Fibroblast of lung (primary cell): ENCODE measurements at places on chromosomes 5 and 9.

DNA sequence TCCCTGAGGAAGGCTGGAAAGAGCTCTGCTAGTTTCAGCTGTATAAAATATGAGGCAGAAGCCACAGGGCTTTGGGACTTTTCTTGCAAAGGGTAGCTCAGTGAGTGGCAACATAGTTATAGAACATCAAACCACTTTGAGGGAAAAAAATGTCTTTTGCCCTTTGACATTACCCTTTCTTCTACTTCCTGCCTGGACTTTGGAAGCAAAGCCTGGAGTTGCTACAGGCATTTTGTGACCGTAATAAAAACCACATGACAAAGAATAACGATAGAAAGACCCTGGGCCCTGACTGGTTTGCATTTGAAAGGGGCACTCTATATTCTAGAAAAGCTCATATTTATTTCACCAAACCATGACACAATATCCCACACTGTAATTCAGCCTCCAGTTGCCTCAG, 440.9 kb downstream of the DIRAS2 start:
- H3K4me1 ChIP-seq = no peaks in the 10 kb centered on the region
- H3K27ac ChIP-seq = no peak overlapping the region
- DNase-seq = no peak
- no peaks in the 10 kb centered on the region for H3K36me3 ChIP-seq

DNA sequence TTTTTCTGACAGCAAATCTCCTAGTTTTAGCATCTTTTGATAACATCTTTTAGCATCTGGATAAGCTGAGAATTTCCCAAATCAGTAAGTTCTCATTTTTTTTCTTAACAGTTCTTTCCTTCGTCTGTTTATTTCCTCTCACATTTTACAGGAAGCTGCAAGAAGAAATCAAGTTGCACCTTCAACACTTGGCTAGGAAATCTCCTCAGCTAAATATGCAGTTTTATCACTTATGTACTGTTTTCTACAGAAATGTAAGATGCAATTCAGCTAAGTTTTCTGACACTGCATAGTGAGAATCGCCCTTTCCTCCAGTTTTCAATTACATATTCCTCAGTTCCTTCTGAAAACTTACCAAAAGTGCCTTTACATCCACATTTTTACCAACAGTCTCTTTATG, 59.0 kb upstream of the MSX2 start:
- H3K4me1 ChIP-seq = no peaks in the 10 kb centered on the region
- no peak overlapping the region for H3K27ac ChIP-seq

GRCh38 chr5:55521881-55522280, 12.9 kb downstream of the PLPP1 start:
- H3K27me3 ChIP-seq = no peaks in the 10 kb centered on the region
- no peak overlapping the region for H3K27ac ChIP-seq
- H3K4me1 ChIP-seq = no peaks in the 10 kb centered on the region
- H3K4me3 ChIP-seq = no peak overlapping the region
- DNase-seq = no peak

DNA sequence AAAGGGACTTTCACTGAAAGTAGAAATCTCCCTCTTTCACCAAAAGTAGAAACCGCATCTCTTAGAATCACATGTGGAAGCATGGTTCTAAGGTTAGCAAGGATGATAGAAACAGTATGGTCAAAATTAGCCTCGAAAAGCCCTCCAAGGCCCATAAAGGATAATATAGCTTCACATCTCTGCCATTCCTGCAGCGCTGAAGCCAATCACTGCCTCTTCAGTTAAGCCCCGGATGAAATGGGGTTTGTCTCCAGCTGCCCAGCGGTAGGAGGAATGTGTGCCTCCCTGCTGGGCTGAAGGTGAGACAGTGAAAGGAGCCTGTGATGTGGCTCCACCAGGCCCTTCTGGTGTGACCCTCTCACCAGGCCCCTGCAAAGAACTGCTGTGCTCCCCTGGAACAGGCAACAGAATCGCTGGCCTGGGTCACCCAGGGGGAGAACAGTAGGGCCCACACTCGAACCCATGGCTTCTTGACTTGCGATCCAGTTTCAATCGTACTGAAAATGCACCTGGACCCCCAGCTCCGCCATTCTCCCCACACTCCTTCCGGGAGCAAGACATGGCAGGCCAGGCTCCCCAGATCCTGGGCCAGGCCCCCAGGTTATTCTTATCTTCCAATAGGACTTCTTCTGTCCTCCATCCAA, 47.2 kb downstream of the CAMK2A start:
- H3K4me1 ChIP-seq = peaks cover 14% of the 10 kb centered on the region
- no peaks in the 10 kb centered on the region for H3K36me3 ChIP-seq
- H3K27ac ChIP-seq = no peak overlapping the region
- DNase-seq = no peak

DNA sequence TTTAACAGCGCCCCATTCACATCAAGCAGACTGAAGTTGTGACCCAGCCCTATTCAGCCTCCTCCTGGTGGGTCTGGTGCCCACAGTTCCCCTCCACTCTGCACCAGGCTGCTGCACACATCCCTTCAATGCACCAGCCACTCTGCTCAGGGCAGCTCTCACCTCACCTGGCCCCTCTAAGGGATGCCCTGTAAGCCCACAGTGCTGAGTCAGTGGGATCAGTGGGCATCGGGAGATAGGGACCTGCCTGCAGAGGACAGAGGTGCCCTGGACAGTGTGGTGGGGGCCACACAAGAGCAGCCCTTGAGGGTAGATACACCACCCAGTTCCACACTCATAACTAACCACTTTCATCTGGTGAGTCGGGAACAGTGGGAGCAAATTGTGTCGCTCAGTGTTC, 38.3 kb upstream of the S1PR3 start:
- no peak overlapping the region for H3K27ac ChIP-seq
- H3K27me3 ChIP-seq = peaks cover 5% of the 10 kb centered on the region
- DNase-seq = no peak
- H3K36me3 ChIP-seq = no peaks in the 10 kb centered on the region

GRCh38 chr5:68344447-68345111, 129.0 kb downstream of the PIK3R1 start:
- H3K27me3 ChIP-seq = no peaks in the 10 kb centered on the region
- H3K36me3 ChIP-seq = no peaks in the 10 kb centered on the region
- peak; percentile 47 for DNase-seq

DNA sequence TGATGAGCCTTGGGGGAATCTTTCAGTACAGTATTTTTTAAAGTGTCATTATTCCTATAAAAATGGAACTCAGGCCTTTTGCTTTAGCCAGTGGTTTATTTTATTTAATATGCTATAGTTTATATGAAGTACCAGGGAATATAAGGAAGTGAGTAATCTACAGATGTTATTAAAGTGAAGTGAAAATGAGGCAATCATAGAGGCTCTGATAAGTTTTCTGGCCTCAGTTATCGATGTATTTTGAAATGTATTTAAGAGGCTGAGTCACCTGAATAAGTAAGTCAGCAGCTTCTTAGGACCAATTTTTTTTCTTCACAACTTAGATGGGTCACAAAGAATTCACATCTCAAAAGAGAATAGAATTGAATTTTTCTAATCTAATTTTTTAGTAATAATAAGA, 829.0 kb downstream of the DNAH5 start:
- H3K27ac ChIP-seq = no peak overlapping the region
- H3K36me3 ChIP-seq = no peaks in the 10 kb centered on the region
- H3K4me1 ChIP-seq = no peaks in the 10 kb centered on the region
- H3K27me3 ChIP-seq = no peaks in the 10 kb centered on the region
- H3K4me3 ChIP-seq = no peak overlapping the region

- no peaks in the 10 kb centered on the region for H3K27me3 ChIP-seq
- H3K27ac ChIP-seq = no peak overlapping the region
- no peaks in the 10 kb centered on the region for H3K4me1 ChIP-seq
- no peaks in the 10 kb centered on the region for H3K36me3 ChIP-seq
Observed at GRCh38 chr5:89535411-89535810, 652.4 kb upstream of the MEF2C start.

GRCh38 chr5:31119938-31120641, 73.4 kb upstream of the CDH6 start:
- H3K36me3 ChIP-seq = no peaks in the 10 kb centered on the region
- no peaks in the 10 kb centered on the region for H3K27me3 ChIP-seq
- H3K4me3 ChIP-seq = no peak overlapping the region
- H3K4me1 ChIP-seq = peaks cover 2% of the 10 kb centered on the region
- DNase-seq = no peak

GRCh38 chr5:142315096-142315900, 9.5 kb downstream of the SPRY4 start:
- H3K36me3 ChIP-seq = peaks cover 24% of the 10 kb centered on the region
- no peak for DNase-seq
- H3K27ac ChIP-seq = peak overlapping the region; percentile 26
- no peaks in the 10 kb centered on the region for H3K27me3 ChIP-seq

- H3K27ac ChIP-seq = no peak overlapping the region
- no peaks in the 10 kb centered on the region for H3K36me3 ChIP-seq
- H3K4me3 ChIP-seq = no peak overlapping the region
Observed at GRCh38 chr9:126965541-126966428, 51.2 kb downstream of the RALGPS1 start.

DNA sequence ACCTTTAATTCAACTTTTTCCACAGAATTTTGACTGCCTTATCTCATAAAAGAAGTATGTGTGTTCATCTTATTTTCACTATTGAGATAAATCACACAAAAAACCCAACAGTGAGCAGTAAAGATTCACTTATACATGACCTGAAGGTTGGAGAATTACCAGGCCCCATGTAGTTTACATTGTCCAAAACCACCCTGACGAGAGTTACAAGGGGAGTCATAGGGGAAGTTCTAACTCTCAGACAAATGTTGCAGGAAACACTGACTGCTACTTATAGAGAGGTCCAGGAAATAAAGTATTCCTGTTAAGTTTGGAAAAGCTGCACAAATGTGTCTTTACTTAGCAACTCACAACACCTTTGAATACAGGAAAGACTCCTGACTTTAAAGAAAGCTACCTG, 14.1 kb downstream of the SPATA9 start:
- peak overlapping the region; percentile 2 for H3K27ac ChIP-seq
- DNase-seq = peak; percentile 20
- peaks cover 19% of the 10 kb centered on the region for H3K4me1 ChIP-seq

- H3K4me1 ChIP-seq = no peaks in the 10 kb centered on the region
- no peak for DNase-seq
- H3K27ac ChIP-seq = no peak overlapping the region
- H3K4me3 ChIP-seq = no peak overlapping the region
- H3K36me3 ChIP-seq = no peaks in the 10 kb centered on the region
- H3K27me3 ChIP-seq = no peaks in the 10 kb centered on the region
Observed at GRCh38 chr5:127431977-127432585, 85.4 kb upstream of the PRRC1 start.

- no peak for DNase-seq
- no peaks in the 10 kb centered on the region for H3K36me3 ChIP-seq
- H3K27me3 ChIP-seq = no peaks in the 10 kb centered on the region
- H3K4me1 ChIP-seq = no peaks in the 10 kb centered on the region
- no peak overlapping the region for H3K4me3 ChIP-seq
Observed at GRCh38 chr5:28967848-28968247, 1929.5 kb upstream of the CDH9 start.

DNA sequence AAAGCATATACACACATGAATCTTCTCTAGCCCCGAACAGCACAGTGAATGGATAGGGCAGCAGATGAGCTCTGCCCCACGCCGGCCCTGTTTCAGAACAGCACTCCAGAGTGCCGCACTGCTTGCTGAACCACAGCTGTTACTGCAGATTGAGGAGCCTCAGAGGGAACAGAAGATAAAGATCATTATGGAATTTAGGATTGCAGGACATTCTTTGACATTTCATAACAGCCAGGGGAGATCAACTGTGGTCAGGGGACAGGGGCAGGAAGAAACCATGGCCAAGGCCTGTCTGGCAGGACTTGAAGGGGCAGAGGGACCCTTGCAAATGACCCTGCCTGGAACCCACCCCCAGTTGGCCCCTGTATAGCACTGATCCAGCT, 20.6 kb downstream of the IRF1 start:
- no peak overlapping the region for H3K4me3 ChIP-seq
- H3K4me1 ChIP-seq = peaks cover 18% of the 10 kb centered on the region
- peak; percentile 72 for DNase-seq

GRCh38 chr5:170121321-170121720, 15.6 kb downstream of the FOXI1 start:
- peak overlapping the region; percentile 57 for H3K27ac ChIP-seq
- no peak overlapping the region for H3K4me3 ChIP-seq
- H3K4me1 ChIP-seq = no peaks in the 10 kb centered on the region
- no peaks in the 10 kb centered on the region for H3K36me3 ChIP-seq
- H3K27me3 ChIP-seq = no peaks in the 10 kb centered on the region
- DNase-seq = peak; percentile 41

DNA sequence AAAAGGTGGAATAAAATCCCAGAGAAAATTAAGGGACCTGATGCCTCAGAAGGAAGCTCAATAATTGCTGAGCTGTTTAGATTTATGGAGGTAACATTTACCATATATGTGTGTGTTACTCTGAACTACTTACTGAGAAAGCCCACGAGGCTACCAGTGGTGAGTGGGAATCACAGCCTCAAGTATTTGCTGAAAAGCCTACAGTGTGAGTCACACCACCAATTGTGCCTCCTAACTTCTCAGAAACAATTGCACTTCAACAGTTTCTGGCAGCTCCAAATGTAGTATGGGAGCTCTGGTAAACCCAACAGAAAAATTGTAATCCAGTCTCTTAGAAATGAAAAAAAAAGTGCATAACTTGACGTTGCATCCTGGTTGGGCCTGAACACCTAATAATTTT, 551.6 kb downstream of the PRDM9 start:
- H3K4me1 ChIP-seq = no peaks in the 10 kb centered on the region
- no peak overlapping the region for H3K4me3 ChIP-seq
- H3K27me3 ChIP-seq = no peaks in the 10 kb centered on the region
- no peaks in the 10 kb centered on the region for H3K36me3 ChIP-seq
- H3K27ac ChIP-seq = no peak overlapping the region

- H3K27ac ChIP-seq = no peak overlapping the region
- no peak overlapping the region for H3K4me3 ChIP-seq
- no peaks in the 10 kb centered on the region for H3K4me1 ChIP-seq
Observed at GRCh38 chr5:127608077-127608660, 40.7 kb upstream of the CTXN3 start.

DNA sequence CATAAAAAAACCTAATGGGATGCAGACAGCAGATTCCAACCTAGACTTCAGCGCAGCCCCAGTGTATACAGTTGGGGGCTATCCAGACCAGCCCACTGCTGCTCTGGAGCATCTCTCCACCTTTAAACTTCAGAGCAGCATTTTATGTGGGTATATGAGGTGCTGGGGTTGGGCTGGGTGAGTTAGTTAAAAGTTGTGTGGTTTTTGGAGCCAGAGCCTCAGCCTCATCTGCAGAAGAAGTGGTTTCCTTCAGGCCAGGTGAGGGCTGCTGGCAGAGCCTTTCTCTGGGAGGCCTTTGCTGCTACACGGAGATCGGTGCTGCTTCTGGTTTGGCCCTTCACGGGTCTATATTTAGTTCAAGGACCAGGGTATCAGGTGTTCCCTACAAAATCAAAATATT, 228.3 kb downstream of the PDZD2 start:
- no peak overlapping the region for H3K27ac ChIP-seq
- no peaks in the 10 kb centered on the region for H3K36me3 ChIP-seq
- no peak for DNase-seq
- H3K4me1 ChIP-seq = no peaks in the 10 kb centered on the region
- peaks cover 6% of the 10 kb centered on the region for H3K27me3 ChIP-seq

DNA sequence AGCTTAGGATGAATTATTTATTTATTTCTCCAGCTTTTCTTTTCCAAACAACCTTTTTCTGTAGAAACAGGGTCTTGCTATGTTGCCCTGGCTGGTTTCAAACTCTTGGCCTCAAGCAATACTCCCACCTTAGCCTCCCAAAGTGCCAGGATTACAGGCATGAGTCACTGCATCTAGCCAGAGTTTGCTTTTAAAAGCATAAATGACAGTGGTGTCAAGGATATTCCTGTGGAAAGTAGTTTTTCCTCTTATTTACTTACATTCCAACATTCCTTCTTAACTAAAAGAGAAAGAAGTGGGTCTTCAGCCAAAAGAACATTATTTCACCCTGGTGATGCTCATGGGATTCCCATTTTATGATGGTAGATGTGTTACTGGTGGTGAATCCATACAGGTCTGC, 62.4 kb downstream of the GRIA1 start:
- no peak overlapping the region for H3K4me3 ChIP-seq
- peak; percentile 57 for DNase-seq
- H3K27ac ChIP-seq = no peak overlapping the region
- peaks cover 11% of the 10 kb centered on the region for H3K4me1 ChIP-seq
